ENCODE measurements at places on chromosomes 3 and 15. TPM values are rescaled to one million over a fixed set of nuclear protein-coding genes. Genes with fewer than 3 reads are reported as not detected.
A peak's percentile ranks its signal among the peaks of the same experiment; 100 is the strongest.

DNA sequence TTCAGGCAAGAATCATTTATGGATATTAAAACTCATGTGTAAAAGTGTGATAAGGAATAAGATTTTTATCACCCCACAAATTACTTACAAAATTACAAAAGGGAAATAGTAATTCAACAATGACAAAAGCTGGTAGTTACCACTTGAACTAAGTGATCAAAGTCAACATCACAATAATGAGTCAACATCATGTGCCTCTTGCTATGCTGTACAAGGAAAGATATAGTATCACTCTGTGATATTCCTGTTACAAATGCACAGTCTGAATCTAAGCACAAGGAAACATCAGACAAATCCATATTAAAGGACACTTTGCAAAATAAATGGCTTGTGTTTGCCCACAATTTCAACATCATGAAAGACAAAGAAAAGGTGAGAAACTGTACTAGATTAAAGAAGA lies 90.5 kb upstream of the PLCL2 start:
- DNase-seq, result no peak

Gene C2CD4A
- total RNA-seq, result not detected

GRCh38 chr3:123611082-123611481 lies 26.2 kb upstream of the HACD2 start:
- no peak for DNase-seq

- no peak for DNase-seq
Observed at GRCh38 chr15:91924837-91925495, 71.5 kb downstream of the SLCO3A1 start.

DNA sequence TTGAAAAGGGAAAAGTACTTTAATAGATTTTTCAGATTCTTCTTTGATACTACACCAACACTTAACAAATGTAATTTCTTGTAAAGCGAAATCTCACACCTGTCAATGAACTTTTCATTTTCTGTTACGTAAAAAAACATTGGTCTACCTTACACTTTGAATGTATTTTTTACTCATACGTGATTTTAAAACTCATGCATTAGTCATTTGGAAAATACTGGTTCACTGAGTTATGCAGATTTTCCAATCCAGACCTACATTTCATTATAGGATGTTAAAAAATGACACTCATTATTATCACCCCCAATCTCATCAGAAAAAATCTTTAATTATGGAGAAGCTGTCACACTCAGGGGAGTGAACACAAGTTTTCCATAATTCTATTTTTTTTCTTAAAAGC lies 14.7 kb downstream of the VPS39 start:
- DNase-seq, result no peak

- no peak for DNase-seq
Observed at GRCh38 chr3:187064210-187065115, 74.8 kb downstream of the RPL39L start.

DNA sequence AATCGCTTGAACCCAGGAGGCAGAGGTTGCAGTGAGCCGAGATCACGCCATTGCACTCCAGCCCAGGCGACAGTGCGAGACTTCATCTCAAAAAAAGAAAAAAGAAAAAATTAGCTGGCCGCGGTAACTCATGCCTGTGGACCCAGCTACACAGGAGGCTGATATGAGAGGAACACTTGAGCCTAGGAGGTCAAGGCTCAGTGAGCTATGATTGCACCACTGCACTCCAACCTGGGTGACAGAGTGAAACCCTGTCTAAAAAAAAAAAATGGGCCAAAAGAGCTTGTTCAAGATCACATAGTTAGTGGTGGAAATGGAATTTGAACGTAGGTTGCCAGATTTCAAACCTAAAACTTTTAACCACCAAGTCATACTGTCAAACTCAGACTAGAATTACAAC lies 46.2 kb upstream of the PPP4R2 start:
- DNase-seq, result no peak

Gene SAXO2
- 1.9 TPM for total RNA-seq

Gene TRH
- not detected for total RNA-seq

- no peak for DNase-seq
Observed at GRCh38 chr3:81406318-81406717, 355.1 kb downstream of the GBE1 start.

DNA sequence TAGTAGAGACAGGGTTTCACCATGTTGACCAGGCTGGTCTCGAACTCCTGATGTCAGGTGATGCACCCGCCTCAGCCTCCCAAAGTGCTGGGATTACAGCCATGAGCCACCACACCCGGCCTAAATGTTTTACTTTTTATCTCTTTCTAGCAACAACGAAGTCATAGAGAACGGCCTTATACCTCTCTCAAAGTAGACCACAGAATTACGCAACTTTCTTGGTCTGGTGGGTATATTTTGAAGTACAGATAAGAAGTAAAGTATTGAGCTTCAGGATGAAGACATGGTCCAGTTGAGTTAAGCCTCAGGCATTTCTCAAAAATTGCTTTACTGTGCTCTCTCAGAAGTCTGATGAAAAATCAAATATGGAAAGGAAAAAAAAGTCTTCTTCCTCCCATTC lies 30.6 kb downstream of the FAM240A start:
- no peak for DNase-seq

Gene ACKR2
- total RNA-seq, result 2.1 TPM

Gene GOLGA8M
- 3.0 TPM for total RNA-seq

GRCh38 chr15:38075466-38075865 lies 141.0 kb downstream of the TMCO5A start:
- DNase-seq, result no peak

DNA sequence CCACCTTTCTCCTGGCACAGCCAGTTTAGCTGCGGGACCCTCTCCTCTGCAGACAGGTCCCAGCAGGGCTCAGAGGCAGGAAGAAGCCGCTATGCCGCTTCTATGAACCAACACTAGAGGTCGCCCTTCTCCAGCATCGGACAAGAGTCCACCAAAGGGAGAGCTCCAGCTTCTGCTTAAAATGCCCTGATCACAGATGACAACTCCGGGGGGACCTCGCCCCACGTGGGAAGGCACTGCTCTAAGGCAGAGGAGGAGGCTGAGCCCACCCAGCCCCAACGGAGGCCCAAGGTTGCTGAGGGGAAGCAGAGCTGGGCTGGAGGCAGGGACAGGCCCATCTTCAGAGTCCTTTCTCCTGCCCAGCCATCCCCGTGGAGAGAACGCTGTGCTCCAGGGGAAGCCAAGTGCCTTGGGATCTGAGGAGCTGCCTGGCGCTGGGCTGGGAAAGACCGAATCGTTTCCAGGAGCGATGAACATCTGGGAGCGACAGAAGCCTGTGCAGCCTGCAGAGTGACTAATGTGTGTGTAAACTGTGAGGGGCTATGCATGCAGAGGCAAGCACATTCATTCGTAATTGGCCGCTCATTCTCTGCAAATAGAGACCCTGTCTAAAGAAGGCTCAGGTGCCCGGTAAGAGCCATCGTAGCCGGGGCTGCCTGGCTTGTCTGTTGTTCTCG lies 43.5 kb upstream of the BDH1 start:
- DNase-seq, result peak; percentile 76

Gene EFHB
- 0.26 TPM for total RNA-seq

Gene CACNA2D3
- 29.2 TPM for total RNA-seq

DNA sequence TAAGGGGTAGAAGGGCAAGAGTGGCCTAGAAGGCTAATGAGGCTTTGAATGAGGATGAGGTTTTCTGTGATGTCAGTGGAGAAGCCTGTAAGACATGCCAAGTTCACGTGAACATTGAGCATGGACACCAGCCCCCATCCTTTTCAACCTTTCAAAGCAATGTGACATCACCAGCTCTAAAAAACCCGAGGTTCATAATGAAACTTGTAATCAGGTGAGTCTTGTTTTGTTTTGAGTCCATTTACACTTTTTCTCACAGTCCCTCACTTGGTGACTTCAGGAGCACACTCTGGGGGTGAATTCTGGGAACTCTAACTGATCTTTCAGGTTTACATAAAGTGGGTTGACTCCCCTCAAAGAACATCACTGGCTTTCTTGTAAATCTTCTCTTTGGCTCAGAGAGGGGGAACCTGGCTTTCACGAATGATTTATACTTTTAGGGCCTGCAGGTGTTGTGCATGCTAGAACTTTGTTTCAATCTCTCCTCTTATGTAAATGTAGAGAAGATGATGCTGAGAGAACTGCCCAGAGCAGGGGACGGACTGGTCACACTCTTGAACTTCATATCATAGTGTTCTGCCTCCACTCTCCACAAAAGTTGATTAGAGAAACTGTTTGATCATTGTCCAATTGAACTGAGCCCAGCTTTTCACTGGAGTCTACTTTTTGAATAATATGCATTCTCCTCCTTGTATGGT lies 224.7 kb upstream of the SATB1 start:
- no peak for DNase-seq

All from right cardiac atrium (tissue), 5 donors.